ENCODE measurements at places on chromosomes 13 and 19.

GRCh38 chr19:48539503-48540096 lies 12.4 kb upstream of the SULT2B1 start:
- DNase-seq = no peak

GRCh38 chr19:36210497-36210896 lies 4.0 kb downstream of the ZNF565 start:
- DNase-seq = no peak

DNA sequence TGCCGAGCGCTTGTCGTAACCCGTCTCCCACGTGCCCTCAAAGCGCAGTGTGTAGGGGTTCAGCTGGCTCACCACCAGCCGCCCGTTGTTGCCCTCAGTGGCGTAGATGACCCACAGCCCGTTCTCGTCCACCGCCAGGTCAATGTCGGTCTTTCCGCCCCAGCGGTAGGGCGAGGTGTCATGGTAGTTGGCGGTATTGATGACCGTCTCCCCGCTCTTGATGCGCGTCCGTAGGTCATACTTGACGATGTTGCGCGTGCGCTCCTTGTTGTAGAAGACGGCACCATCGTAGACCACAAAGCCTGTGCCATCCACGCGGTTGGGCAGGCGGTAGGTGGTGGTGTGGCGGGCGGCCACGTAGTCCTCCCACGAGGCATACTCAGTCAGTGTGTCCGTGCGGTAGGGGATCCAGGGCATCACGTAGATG lies 26.5 kb upstream of the ASF1B start:
- no peak for DNase-seq

DNA sequence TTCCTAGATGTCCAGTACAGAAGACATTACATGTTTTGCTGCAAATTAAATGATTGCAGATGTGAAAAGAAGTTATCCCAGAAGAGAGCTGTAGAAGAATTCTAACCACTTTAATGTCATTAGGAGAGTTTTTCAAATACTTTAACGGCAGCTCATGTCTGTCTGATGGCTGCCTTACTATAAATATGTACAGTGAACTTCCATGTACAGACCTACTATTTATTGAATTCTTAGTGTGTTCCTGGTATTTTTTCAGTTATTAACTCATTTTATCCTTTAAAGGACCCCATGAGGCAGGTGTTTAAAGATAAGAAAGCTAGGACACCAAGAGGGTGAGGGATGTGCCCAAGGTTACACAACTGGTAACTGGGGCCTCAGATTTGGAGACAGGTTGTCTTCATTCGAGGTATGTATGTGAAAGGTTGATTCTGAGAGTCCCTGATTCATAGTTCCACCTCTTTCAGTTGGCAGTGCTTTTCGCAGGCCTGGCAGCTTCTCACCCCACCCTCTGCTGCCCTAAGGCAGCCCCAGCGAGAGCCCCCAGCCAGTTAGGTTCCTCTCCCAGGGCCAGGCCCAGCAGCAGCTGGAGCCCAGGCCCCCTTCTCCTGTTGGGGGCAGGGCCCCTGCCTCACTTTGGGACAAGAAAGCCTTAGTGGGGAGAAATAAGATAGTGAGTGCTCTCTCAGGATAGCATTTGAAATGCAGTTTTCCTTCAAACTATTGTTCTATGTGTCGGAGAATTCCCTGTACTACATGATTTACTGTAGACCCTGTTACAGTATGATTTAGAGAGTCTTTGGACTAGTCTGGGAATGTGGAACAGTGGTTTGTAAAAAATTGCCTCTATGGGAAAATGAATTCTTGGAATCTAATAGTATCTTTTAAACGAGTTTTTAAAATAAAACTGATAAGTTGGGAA lies 67.7 kb upstream of the TEX29 start:
- DNase-seq = no peak

DNA sequence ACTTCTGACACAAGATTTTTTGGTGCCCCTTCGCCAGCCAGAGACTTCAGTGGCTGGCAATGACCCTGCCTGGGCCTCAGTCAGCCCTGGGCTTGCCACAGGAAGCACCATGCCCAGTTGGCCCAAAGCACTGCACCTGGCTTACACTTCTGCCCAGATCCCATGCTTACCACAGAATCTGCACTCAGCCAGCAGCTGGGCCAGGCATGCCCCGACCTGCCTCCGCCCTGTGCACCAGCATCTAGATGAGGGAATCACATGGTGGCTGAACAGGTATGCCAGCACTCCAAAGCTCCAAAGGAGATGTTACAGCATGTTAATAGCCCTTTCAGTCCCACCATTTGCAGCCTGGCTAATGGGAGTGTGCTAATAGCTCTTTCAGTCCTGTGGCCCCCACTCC lies 690.9 kb downstream of the SLITRK6 start:
- no peak for DNase-seq

DNA sequence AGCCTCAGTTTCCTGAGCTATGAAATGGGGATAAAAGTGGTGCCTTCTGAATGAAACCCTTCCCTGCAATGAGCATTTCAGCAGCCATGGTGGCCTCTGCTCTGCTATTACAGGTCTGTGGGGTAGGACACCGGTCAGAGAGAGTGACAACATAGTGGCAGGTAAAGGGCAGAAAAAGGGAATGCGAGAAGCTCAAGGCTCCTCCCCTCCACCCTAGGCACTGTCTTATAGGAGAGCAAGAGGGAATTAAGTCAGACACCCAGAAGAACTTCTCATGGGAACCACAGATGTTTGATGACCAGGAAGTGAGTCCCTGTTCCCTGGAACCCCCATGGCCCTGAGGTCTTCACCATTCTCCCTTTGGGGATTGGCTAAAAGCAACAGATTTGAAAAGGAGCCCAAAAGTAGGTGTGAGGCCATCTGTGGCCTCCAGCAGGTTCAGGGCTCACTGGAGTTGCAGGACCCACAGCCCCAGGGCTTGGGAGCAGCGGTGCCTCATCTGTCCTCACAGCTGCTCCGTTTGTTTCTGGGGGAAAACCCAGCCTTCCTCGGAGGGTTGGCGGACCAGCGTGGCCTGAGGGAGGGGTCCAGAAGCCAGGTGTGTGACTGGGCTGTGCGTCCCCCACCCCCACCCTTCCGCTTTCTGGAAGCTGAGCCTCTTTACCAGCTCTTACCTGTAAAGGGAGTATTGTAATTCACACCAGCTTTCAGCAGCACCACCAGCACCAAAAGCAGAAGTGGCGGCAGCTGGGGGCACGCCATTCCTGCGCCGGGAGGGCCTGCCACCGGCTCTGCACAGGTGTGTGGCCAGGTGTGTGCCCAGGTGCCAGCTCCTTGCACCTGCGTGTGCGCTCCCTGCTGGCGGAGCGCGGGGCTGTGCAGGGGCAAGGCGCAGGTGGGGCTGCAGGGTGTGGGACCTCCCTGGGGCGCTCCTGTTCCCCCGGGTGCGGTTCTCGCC lies 19.4 kb downstream of the IQCN start:
- DNase-seq = no peak

- no peak for DNase-seq
These were observed 309.1 kb downstream of the KLF12 start for GRCh38 chr13:73825143-73825542.

- DNase-seq = no peak
These were observed 15.9 kb downstream of the PRR36 start for GRCh38 chr19:7858109-7858770.
